ENCODE measurements at places on chromosomes 13 and 19.

DNA sequence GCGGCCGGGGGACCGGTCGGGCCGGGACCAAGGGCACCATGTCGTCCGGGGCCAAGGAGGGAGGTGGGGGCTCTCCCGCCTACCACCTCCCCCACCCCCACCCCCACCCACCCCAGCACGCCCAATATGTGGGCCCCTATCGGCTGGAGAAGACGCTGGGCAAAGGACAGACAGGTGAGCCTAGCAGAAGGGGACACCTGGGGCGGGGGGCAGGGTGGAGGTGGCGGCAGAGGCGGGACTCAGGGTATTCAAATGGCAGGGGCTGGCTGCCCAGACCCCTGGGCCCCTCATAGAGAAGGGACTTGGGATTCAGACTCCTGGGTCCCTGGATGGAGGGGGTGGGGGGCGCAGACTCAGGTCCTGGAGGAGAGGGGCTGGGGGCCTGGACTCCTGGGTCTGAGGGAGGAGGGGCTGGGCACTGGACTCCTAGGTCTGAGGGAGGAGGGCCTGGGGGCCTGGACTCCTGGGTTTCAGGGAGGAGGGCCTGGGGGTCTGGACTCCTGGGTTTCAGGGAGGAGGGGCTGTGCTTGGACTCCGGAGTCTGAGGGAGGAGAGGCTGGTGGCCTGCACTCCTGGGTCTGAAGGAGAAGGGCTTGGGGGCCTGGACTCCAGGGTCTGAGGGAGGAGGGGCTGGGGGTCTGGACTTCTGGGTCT lies 735 bp downstream of the BRSK1 start:
- no peak for DNase-seq

DNA sequence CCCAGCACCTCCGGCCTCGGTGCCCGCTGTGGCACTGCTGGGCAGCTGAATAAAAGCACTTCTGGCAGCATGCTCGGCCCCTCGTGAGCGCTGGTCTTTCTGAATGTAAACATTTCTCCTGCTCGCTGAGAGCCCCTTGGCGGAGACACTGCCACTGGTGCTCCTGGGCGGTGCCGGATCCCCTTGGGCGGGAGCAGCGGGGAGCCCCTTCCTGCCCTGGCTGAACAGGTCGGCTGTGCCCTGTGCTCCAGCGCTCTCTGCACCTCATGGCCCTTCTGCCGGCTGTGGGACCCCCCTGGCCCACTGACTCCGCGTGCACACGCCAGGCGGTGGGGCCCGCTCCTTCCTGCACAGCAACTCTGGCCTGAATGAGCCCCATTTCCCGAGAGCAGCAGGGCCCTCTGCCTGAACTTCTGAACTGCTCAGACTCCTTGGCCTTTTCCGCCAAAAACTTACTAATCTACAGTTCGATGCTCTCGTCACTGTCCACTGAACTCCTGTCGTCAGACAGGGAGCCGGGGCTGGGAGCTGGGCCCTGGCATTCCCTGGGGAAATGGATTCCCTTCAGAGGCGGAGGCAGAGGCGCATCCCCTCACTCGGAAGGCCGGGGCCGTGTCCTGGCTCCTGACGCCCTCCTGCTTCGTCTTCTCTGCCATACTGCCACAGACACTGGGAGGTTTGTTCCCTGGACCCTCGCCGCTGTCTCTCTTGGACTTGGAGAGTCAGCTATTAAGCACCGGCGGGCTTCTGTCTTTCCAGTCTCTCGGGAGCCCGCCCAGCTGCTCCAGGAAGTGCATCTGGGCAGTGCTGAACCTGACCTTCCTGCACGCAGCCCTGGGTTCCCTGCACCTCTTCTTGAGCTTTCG lies 14.2 kb downstream of the RB1 start:
- no peak for DNase-seq

DNA sequence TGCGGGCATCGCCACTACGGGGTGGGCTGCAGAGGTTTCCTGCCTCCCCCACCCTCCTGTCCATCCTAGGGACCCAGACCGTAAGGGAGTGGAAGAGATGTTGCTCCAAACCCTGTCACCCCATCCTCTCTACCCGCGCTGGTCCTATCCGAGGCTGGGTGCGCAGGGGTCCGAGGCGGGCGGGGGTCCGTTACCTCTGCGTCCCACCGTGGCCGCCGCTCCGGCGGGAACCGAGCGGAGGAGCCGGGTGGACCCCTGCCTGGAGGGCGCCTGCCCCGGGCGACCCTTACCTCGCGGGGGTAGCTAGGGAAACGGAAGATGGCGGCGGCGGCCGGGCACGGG lies at the start of gene DGKH:
TSS of gene DGKH (plus strand) at position 307 of the 342 bp plus-strand sequence. CDS start 126 bp downstream, outside the sequence.
- no peak for DNase-seq

DNA sequence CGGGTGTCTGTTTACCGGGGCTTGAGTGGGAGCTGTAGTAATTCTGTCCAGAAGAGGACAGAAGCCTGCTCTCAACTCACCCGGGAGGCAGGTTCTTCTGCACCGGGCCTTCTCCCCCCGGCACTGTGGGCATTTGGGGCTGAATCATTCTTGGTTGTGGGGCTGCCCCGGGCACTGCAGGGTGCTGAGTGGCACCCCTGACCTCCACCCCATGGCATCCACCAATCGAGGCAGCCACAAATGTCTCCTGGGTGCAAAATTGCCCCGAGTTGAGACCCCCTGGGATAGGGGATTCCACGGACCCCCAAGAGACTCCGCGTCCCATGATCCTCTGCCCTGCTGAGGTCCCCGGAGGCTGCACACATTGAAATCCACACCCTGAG lies 68.8 kb downstream of the GNG7 start:
- no peak for DNase-seq

DNA sequence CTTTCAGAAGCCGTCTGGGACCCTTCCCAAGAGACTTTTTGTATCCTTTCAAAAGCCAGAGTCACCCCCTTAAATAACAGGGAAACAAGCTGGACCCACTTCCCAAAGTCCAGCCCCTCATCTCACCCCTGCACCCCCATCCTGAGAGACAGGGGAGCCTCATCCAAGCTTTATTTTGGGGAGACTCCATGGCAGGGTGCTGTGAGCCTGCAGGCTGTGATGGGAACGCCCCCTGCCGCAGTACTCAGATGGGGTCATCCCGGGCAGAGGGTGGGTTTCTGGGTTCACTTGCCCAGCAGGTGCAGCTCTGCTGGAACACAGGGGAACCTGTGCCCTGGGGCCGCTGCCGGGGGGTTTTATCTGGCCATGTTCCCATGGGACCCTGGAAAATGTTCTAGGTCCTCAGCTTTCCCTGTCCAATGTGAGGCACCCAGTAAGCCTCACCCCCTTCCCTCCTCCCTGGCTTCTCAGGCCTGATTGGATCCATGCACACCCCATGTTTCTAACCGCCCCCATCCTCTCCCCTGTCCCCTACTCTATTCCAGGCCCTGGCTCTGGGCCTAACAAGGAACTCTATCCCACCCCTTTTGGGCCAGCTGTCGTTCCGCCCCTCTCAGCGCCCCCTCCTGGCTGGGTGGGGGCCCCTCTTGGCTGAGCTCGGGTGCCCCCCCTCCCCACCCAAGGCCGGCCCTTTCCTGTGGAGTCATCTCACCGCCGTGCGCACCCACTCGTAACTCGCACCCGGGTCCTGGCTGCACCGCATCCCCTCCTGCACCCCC lies 1.0 kb downstream of the HIF3A start:
- no peak for DNase-seq

DNA sequence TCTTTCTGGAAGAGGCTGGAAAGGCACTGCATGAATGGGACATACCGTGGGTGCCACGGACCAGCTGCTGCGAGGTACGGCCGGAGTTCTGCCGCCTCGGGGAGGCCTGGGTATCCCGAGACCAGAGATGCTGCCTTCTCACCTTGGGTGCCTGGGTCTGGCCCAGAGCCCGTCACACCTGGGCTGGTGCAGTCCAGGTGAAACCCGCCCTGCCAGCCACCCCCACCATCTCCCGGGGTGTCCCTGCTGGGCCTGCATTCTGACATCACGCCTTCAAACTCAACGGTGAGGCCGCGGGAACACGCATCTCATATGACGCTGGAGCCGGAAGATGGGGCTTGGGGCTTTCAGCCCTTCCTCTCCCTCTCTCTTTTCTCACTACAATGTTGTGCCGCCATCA lies 98.0 kb downstream of the GADD45B start:
- no peak for DNase-seq

DNA sequence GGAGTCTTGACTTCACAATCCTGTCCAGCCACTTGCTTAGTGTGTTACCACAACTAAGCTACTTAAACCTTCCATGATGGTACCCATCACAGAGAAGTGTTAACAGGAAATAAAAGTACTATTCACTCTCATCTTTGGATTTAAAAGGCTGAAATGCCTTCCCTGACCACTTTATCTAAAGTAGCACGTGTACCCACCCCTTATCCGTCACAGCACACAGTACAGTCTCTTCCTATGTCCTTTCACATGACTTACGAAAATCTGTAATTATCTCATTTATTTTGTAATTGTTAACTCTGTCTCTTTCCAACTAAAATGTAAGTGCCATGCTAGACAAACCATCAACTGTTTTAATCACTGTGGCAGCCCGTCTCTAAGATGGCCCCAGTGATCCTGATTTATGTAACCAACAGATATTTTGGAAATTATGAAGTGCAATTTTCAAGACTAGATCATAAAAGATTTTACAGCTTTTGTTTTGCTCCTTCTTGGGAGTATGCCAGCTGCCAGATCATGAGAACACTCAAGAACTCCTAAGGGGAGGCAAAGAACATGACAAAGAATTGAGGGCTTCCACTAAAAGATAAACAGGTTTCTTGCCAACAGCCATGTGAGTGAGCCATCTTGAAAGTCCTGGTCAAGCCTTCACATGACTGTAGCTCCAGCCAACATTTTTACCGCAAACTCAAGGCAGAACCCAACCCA lies 44.9 kb downstream of the DIAPH3 start:
- no peak for DNase-seq

DNA sequence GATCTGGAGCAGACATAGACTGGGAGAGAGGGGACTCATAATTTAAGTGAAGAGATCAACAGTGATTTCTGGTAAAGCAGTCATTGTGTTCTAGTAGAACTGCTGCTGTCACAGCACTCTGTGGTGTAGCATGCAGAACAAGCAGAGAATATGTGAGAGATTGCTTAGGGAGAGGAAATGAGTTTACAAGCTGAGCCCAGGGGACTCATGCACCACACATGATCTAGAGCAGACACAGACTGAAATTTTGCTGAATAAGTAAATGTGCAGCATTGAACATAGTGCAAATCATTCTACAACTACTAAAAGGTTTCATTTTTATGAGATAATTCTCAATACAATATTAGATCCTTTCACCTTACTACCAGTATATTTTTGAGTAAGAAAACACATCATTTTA lies 125.7 kb downstream of the MYO16 start:
- no peak for DNase-seq

GRCh38 chr13:76885203-76886004 lies 801 bp downstream of the KCTD12 start:
- DNase-seq: peak; percentile 60

DNA sequence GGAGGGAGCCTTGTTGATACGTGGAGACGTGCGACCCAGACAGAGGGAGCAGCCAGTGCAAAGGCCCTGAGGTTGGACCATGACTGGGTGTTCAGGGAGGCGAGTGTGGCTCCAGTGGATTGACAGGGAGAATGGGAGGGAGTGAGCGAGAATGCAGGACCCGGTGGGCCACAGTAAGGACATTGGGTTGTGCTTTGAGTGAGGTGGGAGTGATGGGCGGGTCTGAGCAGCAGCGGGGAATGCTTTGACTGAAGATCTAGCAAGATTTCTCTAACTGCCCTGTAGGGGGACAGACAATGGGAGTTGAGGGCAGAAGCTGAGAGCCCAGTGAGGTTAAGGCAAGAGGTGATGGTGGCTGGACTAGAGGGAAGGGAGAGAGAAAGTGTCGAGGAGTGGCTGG lies 7.7 kb upstream of the NANOS2 start:
- no peak for DNase-seq

- DNase-seq: no peak
Observed at GRCh38 chr13:50691681-50692263, 151.7 kb downstream of the DLEU7 start.

- no peak for DNase-seq
Observed at GRCh38 chr13:50379584-50379983, 364.3 kb downstream of the KCNRG start.

- DNase-seq: peak; percentile 47
Observed at GRCh38 chr19:2097203-2097885, 629 bp downstream of the IZUMO4 start.

DNA sequence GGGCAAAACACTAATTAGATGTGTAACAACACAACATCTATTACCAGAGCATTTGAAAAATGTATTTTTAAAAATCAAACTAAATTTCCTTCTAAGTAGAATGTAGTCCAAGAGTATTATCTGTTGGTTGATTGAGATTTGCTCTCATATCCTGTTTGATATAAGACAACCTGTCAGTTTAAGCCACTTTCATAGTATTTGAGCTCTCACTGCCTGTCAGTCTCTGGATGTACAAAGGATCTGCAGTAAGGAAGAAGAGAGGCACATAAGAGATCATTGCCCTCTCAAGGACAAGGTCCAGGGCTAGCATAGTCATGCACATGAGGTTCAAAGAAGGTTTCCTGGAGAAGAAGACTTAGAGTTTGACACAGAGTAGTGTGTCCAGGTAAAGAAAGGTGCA lies 57.4 kb downstream of the FGF14 start:
- no peak for DNase-seq

DNA sequence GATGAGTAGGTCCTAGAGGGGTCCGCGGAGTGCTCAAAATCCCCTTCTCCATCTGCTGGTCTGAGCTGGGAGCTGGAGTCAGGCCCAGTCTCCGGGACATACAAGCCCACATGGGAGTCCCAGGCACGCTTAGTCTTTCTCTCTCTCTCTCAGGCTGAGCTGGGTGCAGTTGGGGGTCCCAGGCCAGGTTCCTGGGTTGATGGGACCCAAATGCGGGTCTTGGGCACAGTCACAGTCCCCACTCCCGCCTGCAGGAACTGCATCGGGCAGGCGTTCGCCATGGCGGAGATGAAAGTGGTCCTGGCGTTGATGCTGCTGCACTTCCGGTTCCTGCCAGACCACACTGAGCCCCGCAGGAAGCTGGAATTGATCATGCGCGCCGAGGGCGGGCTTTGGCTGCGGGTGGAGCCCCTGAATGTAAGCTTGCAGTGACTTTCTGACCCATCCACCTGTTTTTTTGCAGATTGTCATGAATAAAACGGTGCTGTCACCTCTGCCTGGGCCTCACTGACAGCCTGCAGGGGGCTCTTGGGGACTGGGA lies 23.8 kb downstream of the CYP4F12 start:
- DNase-seq: no peak

- no peak for DNase-seq
Observed at GRCh38 chr13:112434937-112435523, 58.9 kb downstream of the SPACA7 start.

GRCh38 chr13:35817642-35818607 lies 313.3 kb downstream of the DCLK1 start:
- no peak for DNase-seq

- DNase-seq: no peak
Observed at GRCh38 chr13:90205081-90205480, 1142.4 kb upstream of the MIR17HG start.
